Right hindlimb (tissue), 1 donor: ENCODE measurements at places on chromosomes 13 and 19.

- no peak for DNase-seq
Measured at GRCh38 chr13:43153436-43154090, 130.2 kb downstream of the DNAJC15 start.

DNA sequence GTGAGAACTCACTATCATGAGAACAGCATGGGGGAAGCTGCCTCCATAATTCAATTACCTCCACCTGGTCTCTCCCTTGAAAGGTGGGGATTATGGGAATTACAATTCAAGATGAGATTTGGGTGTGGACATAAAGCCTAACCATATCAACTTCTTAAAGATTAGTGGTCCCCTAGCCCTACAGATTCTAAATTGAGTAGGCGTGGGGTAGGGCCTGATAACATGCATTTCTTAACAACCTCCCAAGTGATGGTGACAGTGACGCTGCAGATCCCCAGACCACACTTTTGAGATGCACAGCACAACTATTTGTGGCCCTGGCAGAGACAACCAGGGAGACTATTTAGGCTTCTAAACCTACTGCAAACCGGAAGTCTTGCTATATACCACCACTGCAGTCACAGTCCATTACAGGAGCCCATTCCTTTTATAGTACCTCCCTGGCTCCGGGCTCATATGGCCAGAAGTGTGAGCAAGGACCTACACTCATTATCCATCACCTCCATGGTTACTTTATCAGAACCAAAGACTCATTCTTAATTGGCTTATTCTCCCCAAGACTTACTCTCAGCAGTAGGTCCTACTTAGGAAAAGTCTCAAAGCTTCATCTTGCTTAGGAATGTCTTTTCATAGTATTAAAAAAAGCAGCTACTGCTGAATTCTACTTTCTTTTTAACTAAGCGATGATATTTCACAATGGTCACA lies 2.1 kb upstream of the DPY19L3 start:
- DNase-seq = no peak

DNA sequence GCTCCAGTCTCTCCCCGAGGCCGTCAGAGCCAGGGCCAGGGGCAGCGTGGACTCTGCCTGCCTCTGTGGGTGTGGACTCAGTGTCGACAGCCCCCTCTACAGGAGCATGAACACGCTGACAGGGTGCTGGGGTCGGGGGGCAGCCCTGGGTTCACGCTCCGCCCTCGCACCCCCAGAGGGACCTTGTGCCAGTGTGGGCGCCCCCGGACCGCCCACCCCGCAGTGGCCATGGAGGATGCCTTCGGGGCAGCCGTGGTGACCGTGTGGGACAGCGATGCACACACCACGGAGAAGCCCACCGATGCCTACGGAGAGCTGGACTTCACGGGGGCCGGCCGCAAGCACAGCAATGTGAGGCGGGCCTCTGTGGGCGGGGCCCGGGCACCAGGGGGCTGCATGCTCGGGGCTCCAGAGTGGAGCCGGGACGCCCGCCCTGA lies 8.3 kb downstream of the TRPM4 start:
- no peak for DNase-seq

DNA sequence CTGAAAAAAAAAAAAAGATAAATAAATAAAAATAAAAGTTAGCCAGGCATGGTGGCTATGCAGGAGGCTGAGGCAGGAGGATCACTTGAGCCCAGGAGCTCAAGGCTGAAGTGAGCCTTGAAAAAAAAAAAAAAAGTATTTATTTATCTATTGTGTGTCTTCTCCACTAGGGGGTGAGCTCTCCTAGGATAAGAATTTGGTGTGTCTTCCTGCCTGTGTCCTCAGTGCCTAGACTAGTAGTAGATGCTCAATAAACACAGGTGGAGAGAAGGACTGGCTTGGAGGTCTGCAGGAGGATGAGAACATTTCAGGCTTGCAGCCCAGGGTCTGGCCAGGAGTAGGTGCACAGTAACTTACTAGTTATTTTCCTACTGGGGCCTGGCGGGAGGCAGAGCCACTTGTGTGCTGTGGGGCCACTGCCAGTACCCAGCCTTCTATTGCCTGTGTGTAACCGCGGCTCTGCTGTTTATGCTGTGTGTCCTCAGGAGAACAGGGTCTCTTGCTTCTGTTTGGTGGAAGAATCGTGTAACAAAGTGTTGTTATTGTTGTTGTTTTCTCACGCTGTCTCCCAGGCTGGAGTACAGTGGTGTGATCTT lies 5.4 kb downstream of the LMTK3 start:
- DNase-seq = no peak

DNA sequence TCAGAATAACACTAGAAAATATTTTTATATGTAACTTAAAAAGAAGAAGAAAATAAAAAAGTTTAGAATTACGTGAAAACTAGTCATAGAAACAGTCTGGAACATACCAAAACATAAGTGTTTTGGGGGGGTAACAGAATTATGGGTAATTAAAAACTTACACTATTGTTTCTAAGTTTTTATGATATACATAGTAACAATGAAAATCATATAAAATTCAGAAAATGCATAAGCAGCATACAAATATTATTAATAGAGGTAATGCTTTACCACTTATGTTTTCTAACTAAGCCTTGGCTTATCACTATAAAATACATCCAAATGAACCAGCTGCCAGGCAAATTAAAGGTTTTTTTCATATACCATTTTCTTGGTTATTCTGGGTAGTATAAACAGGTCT lies 14.9 kb downstream of the ESD start:
- no peak for DNase-seq
